Type B pancreatic cell (in vitro differentiated cells): ENCODE measurements at places on chromosomes 4 and X.
A peak's percentile ranks its signal among the peaks of the same experiment; 100 is the strongest.

- no peaks in the 10 kb centered on the region for H3K4me1 ChIP-seq
- no peaks in the 10 kb centered on the region for H3K36me3 ChIP-seq
Measured at GRCh38 chrX:69424910-69425309, 79.2 kb upstream of the NALF2 start.

- peaks cover 19% of the 10 kb centered on the region for H3K4me1 ChIP-seq
- no peaks in the 10 kb centered on the region for H3K27me3 ChIP-seq
- H3K27ac ChIP-seq, result no peak overlapping the region
- no peak for DNase-seq
- H3K36me3 ChIP-seq, result peaks cover 33% of the 10 kb centered on the region
- H3K4me3 ChIP-seq, result no peak overlapping the region
Measured at GRCh38 chr4:139528377-139529005, 27.5 kb downstream of the SETD7 start.

GRCh38 chr4:108729731-108730130, 33.1 kb downstream of the ETNPPL start:
- no peak overlapping the region for H3K4me3 ChIP-seq
- DNase-seq, result no peak

DNA sequence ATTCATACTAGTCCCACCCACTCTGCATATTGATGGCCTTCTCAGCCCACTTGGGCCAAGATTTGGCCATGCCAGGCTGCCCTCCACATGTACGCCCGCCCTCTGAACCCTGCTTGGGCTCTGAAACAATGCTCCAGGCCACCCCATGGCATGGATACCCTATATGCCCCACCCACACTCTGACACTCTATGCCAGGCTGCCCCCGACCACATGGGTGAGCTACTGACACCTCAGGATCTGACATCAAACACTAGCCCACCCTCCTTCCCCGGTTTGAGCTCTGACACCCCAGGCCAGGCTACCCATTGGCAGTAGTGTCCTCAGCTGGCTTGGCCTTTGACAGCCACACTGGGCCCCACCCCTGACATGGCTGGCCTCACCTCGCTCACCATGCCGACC, 69.5 kb downstream of the HPRT1 start:
- no peaks in the 10 kb centered on the region for H3K36me3 ChIP-seq
- no peaks in the 10 kb centered on the region for H3K27me3 ChIP-seq
- DNase-seq, result no peak
- no peak overlapping the region for H3K4me3 ChIP-seq

GRCh38 chrX:94389044-94389443, 715.0 kb downstream of the FAM133A start:
- no peak overlapping the region for H3K4me3 ChIP-seq
- H3K4me1 ChIP-seq, result no peaks in the 10 kb centered on the region
- H3K27ac ChIP-seq, result no peak overlapping the region

GRCh38 chr4:154507156-154507555, 15.6 kb upstream of the DCHS2 start:
- peaks cover under 1% of the 10 kb centered on the region for H3K27me3 ChIP-seq
- H3K27ac ChIP-seq, result peak overlapping the region; percentile 95
- H3K4me3 ChIP-seq, result peak overlapping the region; percentile 48
- H3K36me3 ChIP-seq, result no peaks in the 10 kb centered on the region

DNA sequence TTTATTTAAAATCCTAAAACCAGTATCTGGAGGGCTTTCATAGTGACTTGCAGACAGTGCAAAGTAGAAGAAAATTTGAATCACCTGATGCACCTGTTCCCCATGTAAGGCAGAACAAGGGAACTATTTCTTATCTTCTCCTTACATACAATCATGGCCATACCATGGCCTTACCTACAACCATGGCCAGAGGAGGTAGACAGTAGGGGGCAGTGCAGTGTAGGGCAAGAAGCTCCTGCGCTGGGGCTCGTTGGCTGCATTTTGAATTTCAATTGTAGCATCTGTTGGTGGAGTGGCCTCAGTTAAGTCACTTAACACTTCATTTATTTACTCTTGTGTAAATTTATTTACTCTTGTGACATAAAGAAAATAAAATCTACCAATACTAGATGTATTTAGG, 33.0 kb downstream of the GALNTL6 start:
- no peaks in the 10 kb centered on the region for H3K27me3 ChIP-seq
- no peaks in the 10 kb centered on the region for H3K36me3 ChIP-seq
- no peak overlapping the region for H3K4me3 ChIP-seq
- DNase-seq, result no peak

GRCh38 chr4:7185487-7186030, 6.8 kb upstream of the SORCS2 start:
- peaks cover 43% of the 10 kb centered on the region for H3K27me3 ChIP-seq
- H3K27ac ChIP-seq, result no peak overlapping the region
- H3K4me1 ChIP-seq, result no peaks in the 10 kb centered on the region
- H3K4me3 ChIP-seq, result no peak overlapping the region
- H3K36me3 ChIP-seq, result no peaks in the 10 kb centered on the region

DNA sequence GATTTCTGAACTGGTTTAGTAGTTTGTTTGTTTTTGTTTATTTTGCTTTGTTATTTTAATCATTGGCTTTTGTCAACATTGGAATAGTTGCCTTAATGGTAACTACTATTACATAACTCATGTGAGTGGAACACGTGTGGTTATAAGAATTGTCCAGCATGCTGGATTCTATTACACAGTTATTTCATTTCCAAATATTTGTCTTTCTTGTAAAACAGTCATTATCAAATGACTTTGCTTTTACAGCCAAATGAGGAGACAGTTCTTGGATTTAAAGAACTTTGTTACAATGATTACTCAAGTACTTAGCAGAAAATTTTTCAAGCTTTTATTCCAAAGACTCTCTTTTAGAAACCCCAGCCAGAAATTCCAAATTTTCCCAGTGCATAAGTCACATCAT, 516.1 kb upstream of the MAGEB2 start:
- no peaks in the 10 kb centered on the region for H3K27me3 ChIP-seq
- no peaks in the 10 kb centered on the region for H3K4me1 ChIP-seq
- H3K36me3 ChIP-seq, result no peaks in the 10 kb centered on the region
- no peak overlapping the region for H3K27ac ChIP-seq
- H3K4me3 ChIP-seq, result no peak overlapping the region
- no peak for DNase-seq

- H3K36me3 ChIP-seq, result no peaks in the 10 kb centered on the region
- H3K27ac ChIP-seq, result no peak overlapping the region
- no peaks in the 10 kb centered on the region for H3K4me1 ChIP-seq
- H3K27me3 ChIP-seq, result peaks cover 4% of the 10 kb centered on the region
Measured at GRCh38 chr4:5858020-5858769, 34.7 kb downstream of the CRMP1 start.

DNA sequence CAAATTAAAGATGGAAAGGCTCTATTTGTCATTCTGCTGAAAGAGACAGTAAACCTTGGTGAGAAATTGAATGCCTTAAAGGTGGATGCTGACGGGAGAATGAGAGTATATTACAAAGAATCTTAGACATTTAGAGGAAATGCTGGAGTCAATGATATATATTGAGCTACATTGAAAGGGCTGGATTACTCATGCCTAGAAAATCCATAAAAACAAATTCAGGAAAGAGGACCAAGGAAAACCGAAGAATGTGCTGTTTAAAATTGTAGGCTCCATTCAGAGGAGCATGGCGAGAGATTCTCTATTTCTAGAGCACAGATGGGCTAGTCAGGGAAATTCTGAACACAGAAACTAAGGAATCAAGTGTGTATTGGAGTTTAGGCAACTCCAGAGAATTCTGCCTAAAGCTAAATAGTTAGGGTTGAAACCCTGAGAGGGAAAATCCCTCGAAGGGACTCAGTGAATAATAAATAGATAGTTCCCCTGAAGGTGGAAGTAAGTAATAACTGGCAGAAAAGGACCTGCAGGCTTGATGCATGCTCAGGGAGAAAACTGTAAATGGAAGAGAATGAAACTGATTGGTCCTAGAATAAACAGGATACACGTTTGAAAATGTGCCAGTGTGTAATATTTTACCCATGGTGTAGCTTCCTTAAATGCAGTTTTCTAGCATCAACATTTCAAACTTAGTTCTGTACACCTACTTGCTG, 1532.4 kb upstream of the TENM3 start:
- no peaks in the 10 kb centered on the region for H3K27me3 ChIP-seq
- no peak overlapping the region for H3K27ac ChIP-seq
- H3K4me1 ChIP-seq, result no peaks in the 10 kb centered on the region
- DNase-seq, result no peak

DNA sequence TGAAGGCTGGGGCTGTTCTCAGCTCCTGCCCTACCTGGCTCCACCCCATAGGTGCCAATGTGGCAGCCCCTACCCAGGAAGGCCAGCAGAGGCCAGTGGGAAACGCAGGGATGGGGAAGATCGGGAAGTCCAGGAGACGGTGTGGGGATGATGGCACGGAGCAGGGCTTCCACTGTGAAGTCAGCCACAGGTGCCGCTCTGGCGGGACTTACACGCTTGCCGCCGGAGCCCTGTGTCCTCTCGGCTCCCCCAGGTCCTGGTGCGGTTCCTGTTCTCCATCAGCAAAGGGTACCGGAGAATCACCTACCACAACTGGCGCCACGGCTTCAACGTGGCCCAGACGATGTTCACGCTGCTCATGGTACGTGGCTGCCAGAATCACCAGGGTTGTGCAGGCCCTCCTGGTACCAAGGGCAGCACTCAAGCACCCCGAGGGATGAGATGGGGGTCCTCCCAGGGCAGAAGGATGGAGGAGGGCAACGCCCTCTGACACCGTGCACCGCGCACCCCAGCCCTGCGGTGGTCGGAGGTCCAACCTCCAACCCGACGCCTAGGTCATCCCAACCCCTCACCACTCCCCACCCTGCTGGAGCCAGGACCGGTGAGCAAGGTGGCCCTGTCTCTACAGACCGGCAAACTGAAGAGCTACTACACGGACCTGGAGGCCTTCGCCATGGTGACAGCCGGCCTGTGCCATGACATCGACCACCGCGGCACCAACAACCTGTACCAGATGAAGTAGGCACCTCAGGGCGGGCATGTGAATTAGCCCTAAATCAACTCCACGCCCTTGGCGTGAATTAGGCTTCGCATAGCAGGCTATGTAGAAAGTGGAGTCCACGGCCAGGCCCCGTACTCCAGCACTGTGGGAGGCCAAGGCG, 12.0 kb downstream of the ATP5ME start:
- no peaks in the 10 kb centered on the region for H3K36me3 ChIP-seq
- no peaks in the 10 kb centered on the region for H3K4me1 ChIP-seq
- no peak overlapping the region for H3K27ac ChIP-seq
- no peak overlapping the region for H3K4me3 ChIP-seq
- H3K27me3 ChIP-seq, result no peaks in the 10 kb centered on the region

DNA sequence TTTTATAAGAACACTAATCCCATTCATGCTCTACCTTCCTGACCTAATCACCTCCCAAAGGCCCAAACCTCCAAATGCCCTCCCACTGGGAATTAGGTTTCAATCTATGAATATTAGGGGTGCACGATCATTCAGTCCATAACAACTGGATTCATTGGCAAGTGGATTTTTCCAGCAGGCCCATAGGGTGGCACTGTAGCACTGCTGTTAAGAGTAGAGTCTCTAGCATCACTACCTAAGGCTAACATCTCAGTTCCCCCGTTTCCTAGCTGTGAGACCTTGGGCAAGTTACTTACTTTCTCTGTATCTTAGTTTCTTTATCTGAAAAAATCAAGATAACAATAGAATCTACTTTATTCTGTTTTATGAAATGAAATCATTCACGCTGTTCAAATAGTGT, 315.8 kb downstream of the STIM2 start:
- no peak for DNase-seq
- H3K4me1 ChIP-seq, result no peaks in the 10 kb centered on the region
- H3K4me3 ChIP-seq, result no peak overlapping the region
- H3K36me3 ChIP-seq, result no peaks in the 10 kb centered on the region

DNA sequence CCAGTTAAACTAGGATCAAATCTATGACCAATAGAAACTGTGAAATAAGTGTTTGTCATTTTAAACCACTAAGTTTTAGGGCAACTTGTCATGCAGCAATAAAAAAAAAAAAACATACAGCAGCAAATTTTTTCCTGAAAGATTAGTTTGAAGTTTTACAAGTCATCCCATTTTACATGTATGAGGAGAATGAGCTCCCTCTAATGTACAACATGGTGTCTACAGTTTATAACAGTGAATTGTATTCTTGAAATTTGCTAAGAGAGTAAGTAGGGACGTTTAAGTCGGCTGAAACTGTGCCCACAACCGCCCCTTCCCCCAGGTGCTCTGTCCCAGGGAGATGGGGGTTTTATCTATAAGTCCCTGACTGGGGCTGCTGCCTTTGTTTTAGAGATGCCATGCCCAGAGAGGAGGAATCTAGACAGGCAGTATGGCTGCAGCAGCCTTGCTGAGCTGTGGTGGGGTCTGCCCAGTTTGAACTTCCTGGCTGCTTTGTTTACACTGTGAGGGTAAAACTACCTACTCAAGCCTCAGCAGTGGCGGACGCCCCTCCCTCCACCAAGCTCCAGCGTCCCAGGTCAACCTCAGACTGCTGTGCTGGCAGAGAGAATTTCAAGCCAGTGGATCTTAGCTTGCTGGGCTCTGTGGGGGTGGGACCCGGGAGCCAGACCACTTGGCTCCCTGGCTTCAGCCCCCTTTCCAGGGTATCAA, 499.3 kb upstream of the CT83 start:
- no peak overlapping the region for H3K4me3 ChIP-seq
- no peaks in the 10 kb centered on the region for H3K27me3 ChIP-seq
- H3K4me1 ChIP-seq, result peaks cover 3% of the 10 kb centered on the region
- H3K36me3 ChIP-seq, result no peaks in the 10 kb centered on the region
- no peak overlapping the region for H3K27ac ChIP-seq

DNA sequence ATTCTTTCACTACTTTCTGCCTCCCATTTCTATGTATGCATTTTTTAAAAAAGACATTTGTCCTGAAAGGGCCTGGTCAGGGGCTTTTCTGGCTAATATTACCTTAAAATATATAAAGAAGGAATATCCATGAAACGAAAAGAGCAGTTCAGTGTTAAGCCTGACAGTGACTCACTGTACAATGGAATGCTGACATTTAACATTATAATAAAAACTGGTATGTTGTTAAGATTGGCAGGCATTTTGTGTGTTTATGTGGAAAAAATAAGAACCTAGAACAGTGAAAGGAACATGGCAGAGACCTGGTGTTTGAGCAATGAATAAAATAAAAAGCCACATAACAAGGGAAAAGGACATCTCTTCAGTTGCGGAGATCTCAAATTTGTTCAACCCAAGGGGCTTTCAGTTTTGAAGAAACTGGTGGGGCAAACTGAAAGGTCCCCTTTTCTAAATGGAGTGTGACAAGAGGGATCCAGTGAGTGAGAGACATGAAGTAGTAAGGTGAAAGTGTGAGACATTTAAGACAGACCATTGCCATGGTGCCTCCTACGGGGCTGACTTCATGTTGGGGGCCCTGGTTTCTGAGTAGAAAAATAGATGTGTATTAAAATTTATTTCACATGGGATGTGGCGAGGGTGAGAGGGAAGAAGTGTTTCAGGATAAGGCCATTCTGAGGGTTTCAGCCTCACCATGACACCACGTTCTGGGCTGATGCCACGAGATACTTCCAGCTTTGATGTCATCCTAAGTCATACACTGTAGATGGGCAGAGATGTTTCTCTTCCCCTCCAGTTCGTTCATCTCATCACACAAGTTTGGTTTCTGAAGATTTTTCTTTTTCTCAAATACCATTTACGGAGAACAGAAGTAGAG, 324.9 kb downstream of the PPP3CA start:
- H3K4me1 ChIP-seq, result no peaks in the 10 kb centered on the region
- no peak overlapping the region for H3K4me3 ChIP-seq
- peaks cover 10% of the 10 kb centered on the region for H3K36me3 ChIP-seq
- H3K27ac ChIP-seq, result no peak overlapping the region
